Peyer's patch (tissue), 4 donors: ENCODE measurements at places on chromosomes 1 and 21. TPM values are rescaled to one million over a fixed set of nuclear protein-coding genes. Genes with fewer than 3 reads are reported as not detected.

DNA sequence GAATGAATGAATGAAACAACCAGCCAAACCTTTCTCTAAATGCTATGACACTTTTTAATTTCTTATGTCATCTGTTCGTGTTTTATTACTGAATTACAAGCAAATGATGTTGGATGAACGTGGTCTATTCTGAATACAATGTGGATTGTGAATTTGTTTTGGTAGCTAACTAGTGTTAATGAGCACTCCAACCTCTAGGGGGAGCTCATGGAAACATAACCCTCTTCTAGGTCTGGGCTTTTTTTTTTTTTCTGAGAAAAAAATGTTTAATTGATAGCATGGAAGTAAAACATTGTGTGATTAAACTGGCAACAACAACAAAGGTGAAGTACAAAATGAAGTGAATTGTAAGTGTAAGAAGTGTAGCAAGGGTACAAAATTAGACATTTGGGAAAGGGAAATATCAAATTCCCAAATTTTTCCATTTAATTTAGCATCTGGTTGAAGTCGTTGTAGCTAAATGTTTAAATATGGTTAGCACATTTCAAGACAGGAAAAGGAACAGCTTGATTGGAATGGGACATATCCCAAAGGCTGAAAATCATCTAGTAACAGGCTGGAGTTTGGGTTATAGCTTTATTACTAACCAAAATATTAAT lies 42.6 kb upstream of the PTGS2 start:
- no peaks in the 10 kb centered on the region for H3K36me3 ChIP-seq
- H3K4me3 ChIP-seq = no peak overlapping the region
- no peak for DNase-seq
- no peaks in the 10 kb centered on the region for H3K4me1 ChIP-seq
- H3K27ac ChIP-seq = no peak overlapping the region

- no peak overlapping the region for H3K4me3 ChIP-seq
- H3K27ac ChIP-seq = no peak overlapping the region
- no peak for DNase-seq
- no peaks in the 10 kb centered on the region for H3K36me3 ChIP-seq
Observed at GRCh38 chr21:34880401-34880800, 168.7 kb downstream of the RUNX1 start.

GRCh38 chr1:204465546-204466415 lies 28.8 kb downstream of the PIK3C2B start:
- H3K4me3 ChIP-seq = no peak overlapping the region
- peak; percentile 50 for DNase-seq
- H3K36me3 ChIP-seq = no peaks in the 10 kb centered on the region
- peak overlapping the region; percentile 30 for H3K27ac ChIP-seq
- H3K4me1 ChIP-seq = peaks cover 43% of the 10 kb centered on the region

DNA sequence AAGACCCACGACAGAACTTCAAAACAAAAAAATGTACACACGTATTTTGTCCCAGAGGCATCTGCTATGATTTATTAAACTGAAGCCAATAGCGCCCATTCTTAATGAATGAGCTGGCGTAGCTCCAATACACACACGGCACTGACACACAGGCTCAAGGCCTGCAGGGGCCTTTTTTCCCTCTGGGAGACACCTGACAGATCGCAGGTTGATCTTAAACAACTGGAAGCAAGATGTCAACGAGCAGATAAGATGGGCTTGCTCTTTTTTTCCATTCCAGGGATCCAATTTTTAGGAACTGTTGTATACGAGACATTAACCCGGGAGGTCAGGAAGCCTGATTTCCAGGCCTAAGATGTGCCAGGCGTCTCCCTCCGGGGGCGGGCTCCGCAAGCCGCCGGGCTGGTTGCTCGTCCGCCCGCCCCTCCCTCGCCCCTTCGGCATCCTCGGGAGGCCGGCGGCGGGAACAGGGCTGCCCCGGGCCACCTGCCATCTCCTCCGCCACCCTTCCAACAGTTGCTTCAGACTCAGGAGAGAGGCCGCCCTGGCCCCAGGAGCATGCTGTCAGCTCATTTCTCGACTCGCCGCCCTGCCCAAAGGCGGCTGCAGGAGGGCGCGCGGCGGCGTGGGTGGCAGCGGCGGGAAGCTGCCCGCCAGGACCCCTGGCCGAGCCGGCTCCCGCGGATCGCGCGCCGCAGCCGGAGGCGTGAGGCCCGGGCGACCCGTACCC lies 735 bp downstream of the TTC13 start:
- H3K4me3 ChIP-seq = peak overlapping the region; percentile 97
- DNase-seq = peak; percentile 31
- peak overlapping the region; percentile 70 for H3K27ac ChIP-seq
- H3K27me3 ChIP-seq = no peaks in the 10 kb centered on the region

DNA sequence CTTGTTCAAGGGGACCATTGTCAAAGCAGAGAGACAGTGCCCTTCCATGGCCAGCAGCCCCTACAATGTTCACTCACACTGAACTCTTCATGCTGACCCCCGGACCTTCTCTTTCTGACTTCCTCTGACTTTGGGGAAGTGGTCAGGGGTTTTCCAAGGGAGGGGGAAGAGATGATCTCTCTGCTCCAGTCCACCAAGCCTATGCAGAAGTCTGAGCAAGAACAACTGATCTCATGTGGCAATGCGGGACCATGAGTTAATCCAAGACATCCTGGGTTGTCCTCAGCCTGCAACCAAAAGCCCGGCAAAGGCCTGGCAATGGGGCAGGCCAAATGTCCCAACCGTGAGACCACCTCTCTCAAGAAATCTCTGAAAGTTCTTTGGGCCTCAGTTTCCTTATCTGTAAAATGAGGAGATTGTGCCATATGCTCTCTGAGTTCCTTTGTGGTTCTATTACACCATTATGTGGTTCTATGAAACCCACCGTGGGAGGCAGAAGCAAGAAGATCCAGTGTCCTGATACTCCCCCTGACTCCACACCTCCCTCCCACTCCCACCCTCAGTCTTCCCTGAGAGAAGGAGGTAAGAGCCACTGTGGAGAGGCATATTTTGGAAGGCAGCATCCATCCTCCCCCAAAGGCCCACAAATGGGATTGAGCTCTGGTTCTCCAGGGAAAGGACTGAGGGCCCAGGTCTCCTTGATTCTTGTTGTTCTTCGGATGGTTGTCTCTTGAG lies 11.8 kb upstream of the ARHGEF2 start:
- peak overlapping the region; percentile 13 for H3K27ac ChIP-seq
- no peaks in the 10 kb centered on the region for H3K27me3 ChIP-seq
- DNase-seq = no peak

GRCh38 chr21:29342363-29342957 lies 43.7 kb downstream of the BACH1 start:
- no peaks in the 10 kb centered on the region for H3K27me3 ChIP-seq
- DNase-seq = no peak

The ACOT11 gene
- total RNA-seq = 200 TPM

The OR6N1 gene
- not detected for total RNA-seq

DNA sequence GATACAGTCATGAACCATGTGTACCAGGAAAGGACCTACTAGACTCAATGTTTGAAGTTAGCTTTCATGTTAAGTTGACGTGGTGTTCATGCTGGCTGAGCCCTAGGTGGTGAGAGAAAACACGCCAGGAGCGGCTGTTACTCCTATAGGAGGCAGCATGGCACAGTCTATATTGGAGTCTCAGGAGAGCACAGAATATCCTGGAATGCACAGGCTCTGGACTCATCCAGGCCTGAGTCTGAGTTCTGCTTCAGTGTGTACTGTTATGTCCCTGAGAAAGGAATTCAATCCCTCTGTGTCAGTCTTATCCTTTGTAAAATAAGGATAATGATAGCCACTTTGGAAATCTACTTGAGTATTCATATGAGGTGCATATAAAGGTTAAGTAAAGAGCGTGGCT lies 41.2 kb downstream of the DPT start:
- DNase-seq = no peak
- no peaks in the 10 kb centered on the region for H3K36me3 ChIP-seq
- H3K4me1 ChIP-seq = no peaks in the 10 kb centered on the region

The KLHDC7A gene
- 0.27 TPM for total RNA-seq

DNA sequence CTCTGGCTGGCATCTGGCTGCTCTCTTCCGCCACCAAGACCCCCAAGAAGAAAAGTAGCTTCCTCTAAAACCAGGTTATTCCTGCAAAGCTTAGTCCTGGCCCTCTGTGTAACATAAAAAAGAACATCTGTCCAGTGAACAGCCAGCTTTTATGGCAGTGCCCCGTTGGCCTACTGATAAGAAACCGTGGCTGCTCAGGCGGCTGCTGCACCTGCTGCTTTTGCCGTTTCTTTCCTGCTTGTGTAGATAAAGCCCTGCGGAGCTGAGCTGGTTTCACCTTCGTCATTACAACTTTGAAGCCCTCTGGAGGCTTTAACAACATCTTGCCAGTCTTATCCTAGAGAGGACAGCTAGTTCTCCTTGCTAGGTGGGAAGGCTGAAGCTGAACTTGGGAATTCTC lies 20.5 kb downstream of the ELAPOR1 start:
- H3K27ac ChIP-seq = peak overlapping the region; percentile 88
- H3K4me3 ChIP-seq = peak overlapping the region; percentile 37
- H3K27me3 ChIP-seq = no peaks in the 10 kb centered on the region
- peak; percentile 79 for DNase-seq
- H3K36me3 ChIP-seq = no peaks in the 10 kb centered on the region
- H3K4me1 ChIP-seq = peaks cover 5% of the 10 kb centered on the region

The JUN gene
- 247 TPM for total RNA-seq

- DNase-seq = no peak
- no peaks in the 10 kb centered on the region for H3K27me3 ChIP-seq
- no peaks in the 10 kb centered on the region for H3K36me3 ChIP-seq
- H3K27ac ChIP-seq = no peak overlapping the region
Observed at GRCh38 chr1:82565546-82565945, 764.8 kb downstream of the ADGRL2 start.

The OPTC gene
- not detected for total RNA-seq

- no peaks in the 10 kb centered on the region for H3K27me3 ChIP-seq
- no peak overlapping the region for H3K27ac ChIP-seq
- no peaks in the 10 kb centered on the region for H3K36me3 ChIP-seq
- H3K4me1 ChIP-seq = peaks cover 10% of the 10 kb centered on the region
- no peak overlapping the region for H3K4me3 ChIP-seq
Observed at GRCh38 chr1:113219377-113219776, 146.4 kb downstream of the LRIG2 start.

DNA sequence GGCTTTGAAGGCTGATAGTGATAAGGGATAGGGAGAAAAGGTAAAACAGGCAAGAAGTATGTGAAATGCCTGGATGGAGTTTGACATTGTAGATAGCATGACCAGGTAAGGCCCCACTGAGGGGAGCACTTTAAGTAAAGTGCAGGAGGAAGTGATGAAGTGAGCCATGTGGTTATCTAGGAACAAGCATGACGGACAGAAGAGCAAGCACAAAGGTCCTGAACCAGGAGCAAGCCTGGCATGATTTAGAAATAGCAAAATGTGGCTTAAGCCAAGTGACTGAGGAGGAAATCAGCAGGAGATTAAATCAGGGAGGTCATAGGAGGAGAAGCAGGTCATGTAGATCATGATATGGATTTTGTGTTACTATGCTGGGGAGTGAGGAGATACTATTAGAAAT lies 129.2 kb downstream of the GLUL start:
- no peaks in the 10 kb centered on the region for H3K4me1 ChIP-seq
- no peak overlapping the region for H3K27ac ChIP-seq
- DNase-seq = no peak
- H3K36me3 ChIP-seq = no peaks in the 10 kb centered on the region

- H3K36me3 ChIP-seq = no peaks in the 10 kb centered on the region
- DNase-seq = no peak
- H3K27ac ChIP-seq = no peak overlapping the region
- no peak overlapping the region for H3K4me3 ChIP-seq
- no peaks in the 10 kb centered on the region for H3K4me1 ChIP-seq
- H3K27me3 ChIP-seq = no peaks in the 10 kb centered on the region
Observed at GRCh38 chr1:166270476-166271150, 103.8 kb upstream of the FAM78B start.

The SLC44A3 gene
- 26.4 TPM for total RNA-seq

The WLS gene
- 88.3 TPM for total RNA-seq

- H3K27me3 ChIP-seq = no peaks in the 10 kb centered on the region
- no peaks in the 10 kb centered on the region for H3K36me3 ChIP-seq
- no peaks in the 10 kb centered on the region for H3K4me1 ChIP-seq
- no peak overlapping the region for H3K4me3 ChIP-seq
- no peak overlapping the region for H3K27ac ChIP-seq
Observed at GRCh38 chr21:15383588-15383987, 318.8 kb upstream of the NRIP1 start.

The CACNA1S gene
- not detected for total RNA-seq

The NLRP3 gene
- 0.67 TPM for total RNA-seq

The SELENBP1 gene
- total RNA-seq = 194 TPM
